ENCODE measurements at places on chromosomes 6 and 20.

DNA sequence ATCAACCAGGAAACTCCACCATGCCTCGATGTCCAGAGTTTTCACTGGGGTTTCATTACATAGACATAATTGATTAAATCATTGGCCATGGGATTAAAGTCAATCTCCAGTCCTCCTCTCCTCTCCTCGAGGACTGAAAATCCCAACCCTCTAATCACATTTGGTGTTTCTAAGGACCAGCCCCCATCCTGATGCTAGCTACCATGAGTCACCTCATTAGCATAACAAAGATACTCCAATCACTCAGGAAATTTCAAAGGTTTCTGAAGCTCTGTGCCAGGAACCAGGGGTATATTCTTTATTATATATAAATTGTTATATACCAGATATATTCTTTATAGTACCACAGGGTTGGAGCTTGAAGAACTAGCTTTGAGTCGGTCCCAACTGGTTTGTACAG, 212.9 kb upstream of the PRND start:
- no peak for DNase-seq

DNA sequence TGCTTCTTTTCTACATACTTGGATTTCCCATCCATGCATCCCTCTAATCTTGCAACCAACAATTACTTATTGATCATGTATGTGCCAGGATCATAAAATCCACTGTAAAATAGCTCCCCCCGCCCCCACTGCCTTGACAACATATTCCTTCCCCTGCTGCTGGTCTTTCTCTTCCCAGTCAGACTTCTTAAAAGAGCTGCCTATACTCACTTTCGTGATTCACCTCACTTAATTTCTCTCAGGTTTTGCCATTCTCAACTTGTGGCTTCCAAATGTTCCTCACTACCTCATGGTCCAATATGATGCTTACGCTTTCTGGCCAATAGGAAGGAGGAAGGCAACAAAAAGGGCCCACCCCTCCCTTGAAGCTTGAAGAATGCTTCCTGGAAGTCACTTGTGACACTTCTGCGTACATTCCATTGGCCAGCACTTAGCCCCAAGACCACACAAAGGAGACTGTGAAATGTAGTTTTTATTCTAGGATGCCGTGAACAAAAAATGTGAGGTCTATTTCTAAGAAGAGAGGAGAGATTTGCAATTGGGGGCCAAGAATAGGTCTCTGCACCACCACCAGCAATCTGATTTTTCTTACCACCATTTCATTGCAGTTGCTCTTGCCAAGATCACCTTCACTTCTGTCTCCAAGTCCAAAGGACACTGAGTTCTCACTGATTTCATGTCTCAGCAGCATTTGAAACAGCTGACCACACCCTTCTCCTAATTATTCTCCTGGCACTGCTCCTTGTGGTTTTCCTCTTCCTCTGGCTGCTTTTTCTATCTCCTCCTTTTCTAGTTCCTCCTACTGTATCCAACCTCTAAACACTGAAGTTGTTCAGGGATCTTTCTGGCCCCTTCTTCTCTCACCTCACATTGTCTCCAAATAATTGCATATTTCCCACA, 30.8 kb downstream of the CD164 start:
- DNase-seq = no peak

- no peak for DNase-seq
These were observed 325.6 kb upstream of the RUNX2 start for GRCh38 chr6:45002390-45003105.

DNA sequence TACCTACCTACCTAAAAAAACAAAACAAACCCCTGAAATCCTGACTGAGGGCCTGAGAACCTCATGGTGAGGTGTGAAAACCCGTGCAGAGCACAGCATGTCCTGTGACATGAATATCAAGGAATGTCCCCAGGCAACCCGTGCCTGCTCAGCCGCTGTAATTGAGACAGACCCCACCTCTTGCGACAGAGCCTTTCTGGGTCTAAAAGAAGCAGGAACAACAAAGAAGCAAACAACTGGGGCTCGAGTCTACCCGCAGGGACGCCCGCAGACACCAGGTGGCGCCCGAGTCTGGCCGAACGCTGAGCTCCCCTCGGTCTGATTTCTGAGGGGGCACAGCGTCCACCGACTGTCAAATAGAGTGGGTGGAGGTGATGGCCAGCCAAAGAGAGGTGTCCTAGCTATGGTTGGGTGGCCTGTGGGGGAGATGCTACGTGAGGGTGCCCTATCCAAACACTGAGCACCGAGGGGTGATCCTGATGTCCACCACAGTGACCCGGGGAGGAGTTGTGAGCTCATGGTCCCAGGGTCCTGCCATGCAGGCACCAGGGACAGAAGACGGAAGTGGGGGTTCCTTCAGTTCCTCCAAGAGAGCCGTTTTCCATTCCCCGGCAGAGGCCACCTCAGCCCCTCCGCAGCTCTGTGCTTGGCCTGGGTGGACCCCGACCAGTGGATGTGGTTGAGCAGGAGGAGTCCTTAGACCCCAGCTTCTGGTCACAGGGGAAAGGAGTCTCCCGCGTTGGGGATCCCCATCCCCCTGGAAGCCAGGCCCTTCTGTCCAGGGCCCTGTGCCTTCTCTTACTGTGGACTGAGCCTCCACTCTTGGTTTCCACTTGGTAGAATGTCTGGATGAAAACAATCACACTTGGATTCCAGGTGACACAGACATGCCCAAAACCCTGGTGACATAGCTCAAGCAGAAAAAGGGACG, 268.2 kb downstream of the CDC5L start:
- peak; percentile 89 for DNase-seq

DNA sequence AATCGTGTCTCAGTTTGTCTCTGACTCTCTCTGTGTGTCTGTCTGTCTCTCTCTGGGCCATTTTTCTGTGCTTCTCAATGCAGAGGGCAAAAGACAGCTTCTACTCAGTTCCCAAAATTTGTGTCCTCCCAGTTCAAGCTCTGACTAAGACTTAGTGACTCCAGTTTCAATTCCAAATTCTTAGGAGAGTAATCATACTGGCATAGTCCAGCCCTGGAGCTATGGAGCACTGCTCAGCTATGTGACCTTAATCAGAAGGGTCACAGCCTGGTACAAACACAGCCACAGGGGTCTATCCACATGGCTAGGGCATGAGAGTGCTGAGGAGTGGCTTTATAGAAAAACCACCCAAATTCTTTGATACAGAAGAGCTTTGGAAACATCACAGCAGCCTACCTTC, 91.9 kb downstream of the FOXF2 start:
- DNase-seq = no peak

GRCh38 chr6:30688569-30688968, 2.1 kb upstream of the PPP1R18 start:
- peak; percentile 24 for DNase-seq

- no peak for DNase-seq
These were observed 565.5 kb downstream of the EPM2A start for GRCh38 chr6:145169726-145170224.

GRCh38 chr6:27106382-27106781, 141.1 kb upstream of the PRSS16 start:
- DNase-seq = no peak

GRCh38 chr6:25583099-25583498, 68.9 kb upstream of the SCGN start:
- DNase-seq = no peak

- no peak for DNase-seq
These were observed 192.7 kb downstream of the KHDC1L start for GRCh38 chr6:73032586-73032985.

GRCh38 chr20:8372824-8373380, 240.8 kb downstream of the PLCB1 start:
- no peak for DNase-seq

DNA sequence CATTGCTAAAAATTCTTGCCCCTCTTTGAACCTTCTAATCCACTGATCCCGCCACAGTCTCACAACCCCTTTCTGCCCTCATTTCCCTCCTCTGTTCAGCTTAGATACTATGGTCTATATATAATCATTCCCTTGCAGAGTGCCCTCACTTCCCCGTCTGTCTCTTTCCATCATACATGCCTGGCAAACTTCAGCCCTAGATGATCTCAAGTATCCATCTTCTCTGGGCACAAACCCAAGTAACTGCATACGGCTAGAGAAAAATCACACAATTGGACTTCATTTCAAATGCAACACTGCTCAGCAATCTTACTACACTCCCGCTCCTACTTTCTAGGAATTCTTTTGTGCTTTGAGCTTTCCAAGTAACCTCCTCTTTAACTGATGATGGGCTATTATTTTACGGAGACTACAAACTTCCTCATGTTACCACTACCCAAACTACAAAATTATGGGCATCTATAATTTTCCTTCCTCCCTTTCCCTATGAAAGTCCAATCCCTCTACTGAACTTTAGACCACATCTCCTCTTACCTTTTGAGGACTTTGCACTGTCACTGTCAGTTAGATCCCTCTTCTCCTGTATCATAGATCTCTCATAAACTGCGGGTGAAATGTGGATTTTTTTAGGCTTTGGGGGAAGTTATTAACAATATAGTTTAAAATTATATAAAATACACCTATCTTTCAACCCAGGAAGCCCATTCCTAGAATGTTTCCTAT, 135.6 kb downstream of the BTBD9 start:
- DNase-seq = no peak

DNA sequence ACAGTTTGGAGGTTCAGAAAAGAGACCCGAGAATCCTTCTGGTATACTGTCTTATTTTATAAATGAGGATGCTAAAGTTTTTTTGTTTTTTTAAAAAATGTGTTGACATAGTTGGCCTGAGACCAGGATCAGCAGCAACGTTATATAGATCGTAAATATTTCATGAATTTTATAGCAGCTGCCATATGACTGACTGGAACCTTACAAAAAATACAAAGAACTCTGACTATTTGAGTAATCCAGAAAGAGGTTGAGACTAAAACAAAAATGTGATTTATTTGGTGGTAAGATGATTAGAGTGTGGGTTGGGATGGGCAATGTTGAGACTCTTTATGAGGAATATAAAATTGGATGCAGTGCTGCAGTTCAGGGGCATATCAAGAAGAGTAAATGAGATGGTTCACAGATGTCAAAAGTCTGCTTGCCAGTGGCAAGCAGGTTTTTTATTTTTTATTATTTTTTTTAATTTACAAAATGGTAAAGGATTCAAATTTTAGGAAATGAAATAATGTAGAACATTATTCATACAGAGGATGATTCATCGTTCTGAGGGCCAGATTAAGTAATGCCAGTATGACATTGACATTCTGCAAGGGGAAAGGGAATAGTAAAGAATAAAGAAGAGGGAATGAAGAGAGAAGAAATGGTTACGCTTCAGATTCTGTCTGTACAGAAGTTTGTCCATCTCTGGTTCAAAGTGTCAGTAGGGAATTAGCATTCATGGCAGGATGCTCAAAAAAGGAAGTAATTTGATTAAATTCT, 58.5 kb downstream of the SCAF8 start:
- no peak for DNase-seq

- DNase-seq = no peak
These were observed 13.6 kb downstream of the FAM83B start for GRCh38 chr6:54860132-54860531.

Data from activated T-cell treated with anti-CD3 and anti-CD28 coated beads, Interleukin-2, amount 50 U/mL, for 48 hours (primary cell).